ENCODE measurements at places on chromosomes 2 and 18.

DNA sequence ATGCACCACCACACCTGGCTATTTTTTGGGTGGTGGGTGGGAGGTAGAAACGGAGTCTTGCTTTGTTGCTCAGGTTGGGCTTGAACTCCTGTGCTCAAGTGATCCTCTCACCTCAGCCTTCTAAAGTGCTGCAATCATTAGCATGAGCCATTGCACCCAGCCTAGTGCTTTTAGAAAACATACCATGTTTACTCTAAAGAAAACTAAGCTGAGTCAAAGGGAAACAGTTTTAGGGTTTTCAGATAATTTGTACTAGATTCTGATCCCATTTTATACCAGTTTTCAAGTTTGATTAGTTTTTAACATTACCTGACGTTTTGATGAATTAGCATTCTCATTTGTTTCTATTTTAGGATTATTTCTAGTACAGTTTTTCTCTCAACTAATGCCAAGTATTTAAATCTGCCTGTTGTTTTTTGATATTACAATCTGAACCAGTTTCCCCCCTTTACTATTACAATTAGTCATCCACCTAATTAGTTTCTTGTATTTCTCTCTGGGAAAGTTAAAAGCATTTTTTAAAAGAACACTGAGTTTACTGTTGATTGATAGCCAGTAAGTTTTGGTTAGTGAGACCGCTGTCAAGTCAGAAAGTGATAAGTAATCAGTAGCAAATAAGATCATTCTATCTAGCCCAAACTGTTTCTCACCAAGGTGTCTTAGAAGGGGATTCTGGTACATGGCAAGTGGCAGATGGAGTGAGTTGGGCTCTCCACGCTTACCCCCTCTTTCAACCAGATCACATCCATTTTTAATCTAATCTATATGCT is 24.2 kb upstream of the TBR1 start:
- no peak for DNase-seq

DNA sequence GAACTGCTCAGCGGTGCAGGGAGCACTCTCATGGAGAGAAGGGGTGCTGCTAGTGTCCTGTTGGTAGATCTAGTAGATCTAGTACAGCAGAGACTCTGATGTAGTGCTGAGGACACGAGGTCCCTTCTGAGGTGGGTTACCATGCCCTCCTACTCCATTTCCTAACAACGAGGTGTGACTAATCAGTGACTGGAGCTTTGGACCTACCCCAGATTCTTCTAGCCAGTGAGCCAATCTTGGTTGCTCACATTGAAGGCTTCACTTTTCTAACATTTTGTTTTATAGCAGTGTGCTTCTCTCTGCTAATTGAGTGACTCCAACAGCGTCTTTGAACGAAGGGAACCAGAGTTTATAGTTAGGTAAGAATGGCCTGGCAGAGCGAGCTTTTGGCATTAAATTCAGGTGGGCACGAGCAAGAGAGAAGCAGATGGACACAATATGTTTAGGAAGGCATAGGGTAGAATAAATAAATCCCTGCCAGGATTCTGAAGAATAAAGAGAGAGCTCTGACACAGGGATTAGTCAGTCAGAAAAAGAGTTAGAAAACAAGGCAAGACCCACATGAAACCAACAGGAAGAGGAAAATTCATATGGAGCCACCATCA is 306.0 kb upstream of the RAB12 start:
- DNase-seq, result no peak

GRCh38 chr2:218805627-218806026 is 23.7 kb downstream of the CYP27A1 start:
- DNase-seq, result no peak

GRCh38 chr2:2640371-2640770 is 309.3 kb upstream of the MYT1L start:
- no peak for DNase-seq
